ENCODE measurements at places on chromosomes 1 and 21.
A peak's percentile ranks its signal among the peaks of the same experiment; 100 is the strongest.

- peak; percentile 41 for DNase-seq
These were observed 481.7 kb upstream of the NR5A2 start for GRCh38 chr1:199545780-199546179.

- DNase-seq = peak; percentile 45
These were observed 13.9 kb upstream of the TMEM222 start for GRCh38 chr1:27307874-27308598.

GRCh38 chr1:71498542-71498941 lies 417.7 kb upstream of the ZRANB2 start:
- DNase-seq = no peak

DNA sequence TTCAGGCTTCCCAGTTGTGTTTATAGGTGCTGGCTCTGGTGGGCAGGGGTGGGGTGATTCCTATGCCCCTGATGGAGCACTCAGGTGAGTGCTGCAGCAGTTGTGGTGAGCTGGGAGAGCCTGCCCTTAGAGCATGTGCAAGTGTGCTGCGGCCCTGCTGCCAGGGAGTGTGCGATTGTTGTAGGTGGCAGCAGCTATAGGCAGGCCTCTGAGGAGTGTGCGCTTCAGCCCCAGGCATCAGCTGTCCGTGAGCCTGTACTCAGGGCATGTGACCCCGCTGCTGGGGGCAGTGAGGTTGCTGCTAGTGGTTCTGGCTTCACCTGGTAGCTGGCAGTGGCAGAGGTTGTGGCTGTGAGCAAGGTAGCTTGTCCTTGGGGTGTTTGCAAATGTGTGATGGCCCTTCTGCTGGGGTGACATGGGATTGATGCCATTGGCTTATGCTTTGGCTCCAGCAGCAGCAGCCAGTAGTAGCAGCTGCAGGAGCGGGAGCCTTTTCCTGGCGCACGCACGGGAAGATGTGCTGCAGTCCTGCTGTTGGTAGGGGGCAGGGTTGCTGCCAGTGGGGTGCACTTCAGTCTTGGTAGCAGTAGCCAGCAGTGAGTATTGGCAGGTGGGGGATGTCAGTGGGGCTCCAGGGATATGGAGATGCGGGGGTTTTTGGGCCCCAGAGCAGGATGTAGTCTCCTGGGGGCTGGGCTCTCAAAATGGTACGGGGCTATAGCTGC lies 37.7 kb downstream of the SYCP1 start:
- DNase-seq = peak; percentile 73

- no peak for DNase-seq
These were observed 3.6 kb downstream of the S100A6 start for GRCh38 chr1:153532181-153532580.

Measured in GM23338 (cell line).